HT1080 (cell line): ENCODE measurements at places on chromosomes 11 and 22.

DNA sequence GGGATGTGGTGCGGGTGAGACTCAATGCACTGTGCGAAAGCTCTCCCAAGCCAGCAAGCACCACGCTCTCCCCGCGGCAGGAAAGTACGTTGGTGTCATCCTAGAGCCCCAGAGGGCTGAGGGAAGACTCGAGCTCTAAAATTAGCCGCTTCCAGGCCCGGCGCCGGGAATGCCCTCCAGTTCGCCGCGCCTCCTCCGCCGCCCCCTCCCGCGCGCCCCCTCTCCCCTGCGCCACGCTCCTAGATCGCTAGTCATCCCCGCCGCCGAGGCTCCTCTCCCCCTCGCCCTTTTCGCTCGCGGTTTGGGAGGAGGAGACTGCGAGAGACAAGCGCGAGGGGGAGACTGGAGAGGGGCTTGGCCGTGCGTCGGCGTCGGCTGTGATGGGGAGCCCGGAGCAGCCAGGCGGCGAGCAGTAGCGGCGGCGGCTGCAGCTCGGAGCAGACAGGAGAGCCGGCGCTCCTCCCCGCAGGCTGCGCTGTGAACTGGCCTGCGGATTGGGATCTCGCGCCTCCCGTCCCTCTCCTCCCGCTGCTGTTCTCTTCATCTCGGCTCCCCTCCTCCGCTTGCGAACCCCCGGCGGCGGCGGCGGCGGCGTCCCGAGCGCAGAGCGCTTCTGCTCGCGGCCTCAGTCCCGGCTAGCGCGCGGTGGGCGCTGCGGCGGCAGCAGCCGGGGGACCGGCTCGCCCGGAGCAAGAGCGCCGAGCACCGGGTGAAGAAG lies at the start of gene FAT3:
TSS of gene FAT3 (plus strand) at position 412 of the 718 bp plus-strand sequence. CDS start 127,295 bp downstream, outside the sequence.
- peak; percentile 40 for DNase-seq

DNA sequence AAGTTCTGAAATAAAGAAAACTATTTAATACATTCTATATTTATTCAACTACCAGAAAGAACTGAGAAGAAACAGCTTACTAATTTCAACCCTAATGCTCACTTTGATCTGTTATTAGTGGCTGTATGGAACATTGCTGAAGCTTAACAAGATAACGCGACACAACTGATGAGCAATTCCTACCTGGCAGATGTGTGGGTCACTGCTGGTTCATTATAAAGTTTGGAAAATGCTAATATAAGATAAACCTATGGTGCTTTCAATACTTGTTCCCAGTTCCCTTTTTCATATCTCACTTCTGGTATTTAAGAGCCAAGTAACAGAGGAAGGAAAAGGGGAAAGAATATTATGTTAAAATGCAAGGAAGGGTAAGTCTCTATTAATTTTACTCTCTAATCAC lies 10.5 kb downstream of the CTSC start:
- DNase-seq = no peak

DNA sequence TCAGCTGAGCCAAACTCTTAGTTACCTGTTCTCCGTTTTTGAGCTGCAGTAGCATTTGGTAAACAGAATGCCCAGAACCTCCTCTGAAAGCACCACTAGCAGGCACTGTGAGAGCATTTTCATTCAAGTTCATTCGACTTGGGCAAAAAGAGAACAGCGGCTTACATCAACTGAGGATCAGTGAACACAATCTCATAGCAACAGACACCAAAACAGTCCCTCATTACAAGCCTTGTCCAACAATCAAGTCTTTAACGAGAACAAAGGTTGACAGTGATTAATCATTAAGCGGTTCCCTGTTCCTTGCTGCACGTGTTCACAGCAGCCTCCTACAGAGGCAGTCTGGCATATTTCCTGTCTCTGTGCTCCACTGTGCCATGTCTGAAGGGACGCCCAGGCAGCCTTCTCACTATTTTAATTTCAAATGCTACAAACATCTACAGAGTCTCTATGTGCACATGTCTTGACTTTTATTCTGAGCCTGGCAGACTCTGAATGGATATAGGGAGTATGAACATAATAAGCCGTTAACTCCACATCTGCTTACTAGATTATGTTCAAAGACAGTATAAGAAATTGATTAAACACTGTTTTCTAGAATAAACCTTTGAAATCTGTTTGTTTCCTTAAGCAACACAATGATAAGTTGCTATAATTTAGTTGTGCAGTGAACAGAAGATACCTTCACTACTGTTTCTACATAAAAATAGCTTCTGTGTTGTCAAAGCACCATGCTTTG lies 88.3 kb upstream of the MTMR2 start:
- peak; percentile 73 for DNase-seq

GRCh38 chr11:10818594-10818993 lies 9.9 kb upstream of the EIF4G2 start:
- DNase-seq = peak; percentile 88
